Stimulated activated CD4-positive, alpha-beta T cell treated with anti-CD3 and anti-CD28 coated beads, Interleukin-1b, Interleukin-23, amount 100 ng/mL, for 1 hour (primary cell): ENCODE measurements at places on chromosomes 16 and 17.

DNA sequence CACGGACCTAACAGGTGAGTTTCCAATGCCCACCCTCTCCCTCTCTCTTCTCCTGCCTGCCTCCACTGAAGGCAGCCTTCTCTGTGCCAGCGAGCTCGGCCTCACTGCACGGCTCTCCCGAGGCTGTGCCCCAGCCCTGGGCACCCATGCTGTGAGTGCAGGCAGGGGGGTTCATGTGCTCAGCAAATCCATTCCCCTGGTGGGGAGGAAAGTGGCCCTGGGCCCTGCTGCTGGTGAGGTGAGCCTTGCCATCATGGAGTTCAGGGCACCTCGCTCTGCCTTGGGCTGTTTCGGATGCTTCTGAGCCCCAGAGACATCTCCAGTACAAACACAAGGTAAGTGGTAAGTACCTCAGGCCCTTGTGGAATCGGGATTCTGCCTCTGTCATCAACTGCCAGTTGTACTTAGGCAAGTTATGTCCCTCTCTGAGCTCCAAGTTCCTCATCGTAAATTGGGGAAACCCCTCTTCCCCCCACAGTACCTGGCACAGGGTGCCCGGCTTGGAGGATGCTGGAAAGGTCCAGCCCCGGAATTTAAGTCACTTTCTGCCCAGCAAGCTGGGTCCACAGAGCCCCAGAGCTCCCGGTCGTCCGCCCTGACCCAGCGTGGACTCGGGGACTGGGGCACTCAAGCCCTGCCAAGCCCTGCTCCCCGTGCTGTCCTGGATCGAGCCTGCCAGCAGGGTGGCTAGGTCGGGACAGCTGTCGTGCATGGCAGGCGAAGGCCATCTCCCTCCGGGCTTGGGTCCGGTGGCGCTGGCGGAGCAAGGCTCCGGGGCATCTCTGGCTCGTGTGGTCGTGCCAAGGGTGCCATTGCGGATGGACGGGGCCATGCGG is 684 bp upstream of the NUDT16L1 start:
- DNase-seq, result no peak

- DNase-seq, result no peak
Observed at GRCh38 chr17:28900986-28901726, 1.7 kb downstream of the DHRS13 start.

GRCh38 chr17:29596811-29597210 is 3.9 kb downstream of the ANKRD13B start:
- no peak for DNase-seq

GRCh38 chr17:60846175-60846574 is 168.5 kb downstream of the BCAS3 start:
- no peak for DNase-seq

GRCh38 chr17:69650881-69651280 is 236.4 kb downstream of the MAP2K6 start:
- no peak for DNase-seq

DNA sequence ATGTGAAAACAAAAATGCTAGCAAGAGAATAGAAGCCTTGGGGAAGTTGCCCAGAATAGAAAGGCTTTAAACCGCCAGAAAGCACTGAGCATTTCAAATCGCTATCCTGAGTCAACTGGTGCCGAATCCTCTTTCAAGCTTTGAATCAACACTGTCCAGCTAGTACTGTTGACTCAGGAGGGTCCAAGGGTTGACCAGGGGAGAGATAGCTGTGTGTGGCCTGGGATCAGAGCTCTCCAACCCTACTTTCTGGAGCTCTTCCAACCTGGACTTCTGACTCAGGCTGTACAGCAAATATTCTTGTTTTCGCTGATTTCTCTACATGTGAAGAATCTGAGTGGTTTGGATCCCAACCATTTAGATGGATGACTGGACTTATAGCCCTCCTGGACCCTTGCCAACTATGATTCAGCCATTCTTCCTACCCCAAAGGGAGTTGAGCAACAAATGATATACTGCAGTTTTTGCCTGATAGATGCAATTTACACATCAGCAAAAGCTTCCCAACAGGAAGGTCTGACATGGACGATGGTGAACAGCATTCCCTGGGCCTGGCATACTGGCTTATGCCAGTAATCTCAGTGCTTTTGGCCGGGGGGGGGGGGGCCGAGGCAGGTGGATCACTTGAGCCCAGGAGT is 154.0 kb upstream of the SDK2 start:
- no peak for DNase-seq

- DNase-seq, result no peak
Observed at GRCh38 chr17:70369391-70369790, 200.1 kb downstream of the KCNJ2 start.

- no peak for DNase-seq
Observed at GRCh38 chr17:19291646-19292376, 54.6 kb downstream of the EPN2 start.

DNA sequence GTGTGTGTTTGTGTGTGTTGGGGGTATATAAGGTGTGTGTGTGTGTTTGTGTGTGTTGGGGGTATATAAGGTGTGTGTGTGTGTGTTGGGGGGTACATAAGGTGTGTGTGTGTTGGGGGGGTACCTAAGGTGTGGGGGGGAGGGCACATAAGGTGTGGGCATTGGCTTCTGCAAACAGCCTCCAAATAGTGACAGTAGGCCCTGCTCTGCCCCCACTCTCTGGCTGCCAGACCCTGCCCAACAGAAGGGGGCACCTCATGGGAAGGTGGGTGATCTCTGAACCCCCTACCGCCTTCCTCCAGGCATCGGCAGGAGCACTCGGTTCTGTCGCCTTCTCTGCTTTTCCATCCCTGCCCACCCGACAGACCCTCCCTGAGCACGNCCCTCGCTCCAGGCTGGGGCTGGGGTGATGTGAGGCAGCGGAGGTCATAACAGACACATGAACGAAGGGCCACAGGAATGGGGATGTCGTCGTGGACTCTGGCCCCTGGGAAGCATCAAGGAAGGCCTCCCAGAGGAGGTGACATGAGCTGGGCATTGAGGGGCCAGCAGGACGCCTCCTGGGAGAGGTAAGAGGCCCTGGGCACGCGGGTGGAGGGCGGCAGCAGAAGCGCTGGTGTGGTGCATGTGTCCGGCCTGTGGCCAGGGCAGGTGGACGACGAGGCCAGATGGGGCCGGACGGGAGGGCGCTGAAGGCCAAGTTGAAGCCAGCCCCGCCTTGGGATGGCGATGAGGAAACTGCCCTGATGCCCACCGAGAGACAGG is 136.6 kb upstream of the RPH3AL start:
- DNase-seq, result no peak

GRCh38 chr17:30950669-30951399 is 20.0 kb upstream of the RNF135 start:
- no peak for DNase-seq

DNA sequence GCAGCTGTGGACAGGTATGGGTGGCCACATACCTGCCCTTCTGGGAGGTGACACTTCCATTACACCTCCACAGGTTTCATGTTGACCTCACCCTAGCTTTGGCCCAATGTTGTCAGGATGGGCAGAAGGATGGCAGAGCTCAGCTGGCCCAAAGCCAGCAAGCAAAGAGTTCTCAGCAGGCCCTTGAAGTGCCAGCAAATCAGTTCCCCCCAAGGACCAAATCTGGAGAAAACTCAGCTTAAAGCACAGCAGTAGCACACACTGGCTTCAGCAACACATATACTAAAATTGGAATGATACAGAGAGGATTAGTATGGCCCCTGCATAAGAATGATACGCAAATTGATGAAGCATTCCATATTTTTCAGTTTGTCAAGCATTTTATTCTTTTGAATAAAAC is 13.4 kb downstream of the ARL4D start:
- DNase-seq, result no peak

DNA sequence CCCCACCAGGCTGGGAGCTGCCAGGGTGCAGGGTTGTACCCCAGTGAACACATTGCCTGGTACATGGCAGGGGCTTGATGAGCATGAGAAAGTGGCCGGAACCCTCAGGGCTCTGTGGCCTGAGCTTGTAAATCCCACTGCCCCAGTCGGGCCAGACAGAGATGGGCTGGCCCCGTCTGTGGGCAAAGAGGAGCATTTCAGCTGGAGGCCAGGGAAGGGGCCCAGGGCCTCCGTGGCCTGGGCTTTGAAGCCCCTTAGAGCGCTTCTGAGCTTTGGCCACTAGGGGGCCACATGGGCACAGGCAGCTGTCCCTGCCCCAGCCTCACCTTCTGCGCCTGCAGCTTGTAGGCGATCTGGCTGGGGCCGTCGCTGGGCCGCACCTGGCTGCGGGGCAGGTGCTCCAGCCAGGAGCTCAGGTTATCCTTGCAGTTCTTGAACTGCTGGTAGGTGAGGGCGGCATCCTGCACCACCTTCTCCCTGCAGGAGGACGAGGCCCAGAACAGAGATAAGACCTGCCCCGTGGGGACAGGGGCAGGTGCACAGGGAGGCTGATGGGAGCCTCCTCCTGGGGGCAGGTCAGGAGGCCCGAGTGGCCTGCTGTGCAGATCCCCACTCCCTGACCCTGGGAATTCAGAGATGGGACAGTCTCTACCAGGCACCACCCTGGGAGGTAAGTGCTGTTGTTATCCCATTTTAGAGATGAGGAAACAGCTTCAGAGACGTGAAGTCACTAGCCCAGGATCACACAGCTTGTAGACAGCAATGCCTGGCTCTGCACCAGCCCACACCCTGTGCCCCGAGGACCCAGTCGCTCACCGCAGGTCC is 12.8 kb downstream of the EVPL start:
- DNase-seq, result peak; percentile 45

DNA sequence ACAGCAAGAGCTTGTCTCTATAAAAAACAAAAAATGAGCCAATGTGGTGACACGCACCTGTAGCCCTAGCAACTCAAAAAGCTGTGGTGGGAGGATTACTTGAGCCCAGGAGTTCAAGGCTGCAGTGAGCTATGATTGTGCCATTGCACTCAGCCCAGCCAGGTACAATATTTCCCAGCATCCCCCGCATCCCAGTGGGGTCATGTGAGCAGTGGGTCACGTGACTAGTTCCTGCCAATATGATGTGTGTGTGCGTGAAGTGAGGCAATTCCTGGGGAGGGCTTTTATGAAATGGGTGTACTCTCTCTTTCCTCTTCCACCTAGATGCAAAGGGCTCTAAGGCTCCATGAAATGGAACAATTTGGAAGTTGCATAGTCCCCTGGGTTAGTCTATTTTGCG is 81.3 kb downstream of the GSG1L start:
- DNase-seq, result no peak

GRCh38 chr17:58047376-58048150 is 35.7 kb upstream of the DYNLL2 start:
- no peak for DNase-seq

DNA sequence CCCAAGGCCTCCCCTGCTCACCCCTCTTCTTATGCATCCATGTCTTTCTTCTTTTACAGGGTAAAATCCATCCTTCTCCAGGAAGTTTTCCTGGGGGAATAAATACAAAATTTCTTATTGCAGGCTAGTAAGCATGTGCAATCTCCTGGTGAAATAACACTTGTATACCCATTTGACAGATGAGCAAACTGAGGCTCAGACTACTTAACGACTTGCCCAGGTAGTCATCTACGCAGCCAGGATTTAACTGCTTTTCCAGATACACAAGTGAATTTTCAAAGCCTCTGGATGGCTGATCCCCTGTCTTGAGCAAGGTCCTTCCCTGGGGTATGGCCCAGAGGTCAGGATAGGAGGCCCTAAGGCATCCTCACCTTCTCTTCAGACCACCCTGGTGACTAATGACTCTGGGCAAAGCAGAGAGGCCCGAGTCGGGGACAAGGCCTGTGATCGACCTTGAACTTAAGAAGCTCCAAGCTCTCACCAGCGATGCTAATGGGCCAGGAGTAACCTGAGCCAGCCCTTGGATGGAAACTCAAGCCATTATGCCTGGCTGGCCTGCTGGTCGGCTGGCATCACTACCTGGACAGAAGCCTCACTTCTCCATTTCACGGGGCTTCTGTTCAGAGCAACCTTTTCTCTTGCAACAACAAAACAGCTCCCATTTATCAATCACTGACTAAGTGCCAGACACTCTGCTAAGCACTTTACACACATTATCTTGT is 33.1 kb downstream of the ZNF423 start:
- DNase-seq, result no peak

- DNase-seq, result no peak
Observed at GRCh38 chr17:13490906-13491482, 110.7 kb downstream of the HS3ST3A1 start.

DNA sequence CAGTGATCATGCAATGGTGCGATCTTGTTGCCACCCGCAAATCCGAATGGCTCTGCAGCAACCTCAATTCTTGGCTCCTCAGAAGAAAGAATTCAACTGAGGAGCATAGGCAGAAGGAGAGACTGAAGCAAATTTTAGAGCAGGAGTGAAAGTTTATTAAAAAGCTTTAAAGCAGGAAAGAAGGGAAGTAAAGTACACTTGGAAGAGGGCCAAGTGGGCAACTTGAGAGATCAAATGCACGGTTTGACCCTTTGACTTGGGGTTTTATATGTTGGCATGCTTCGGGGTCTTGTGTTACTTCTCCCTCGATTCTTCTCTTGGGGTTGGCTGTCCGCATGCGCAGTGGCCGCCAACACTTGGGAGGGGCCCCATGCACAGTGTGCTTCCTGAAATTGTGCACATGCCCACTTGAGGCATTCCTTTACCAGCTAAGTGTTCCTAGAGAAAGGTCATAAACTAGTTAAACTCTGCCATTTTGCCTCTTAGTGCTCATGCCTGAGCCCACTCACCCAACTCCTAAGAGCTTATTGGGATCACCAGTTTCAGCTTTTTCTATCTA is 36.7 kb downstream of the ZNRF1 start:
- DNase-seq, result no peak

DNA sequence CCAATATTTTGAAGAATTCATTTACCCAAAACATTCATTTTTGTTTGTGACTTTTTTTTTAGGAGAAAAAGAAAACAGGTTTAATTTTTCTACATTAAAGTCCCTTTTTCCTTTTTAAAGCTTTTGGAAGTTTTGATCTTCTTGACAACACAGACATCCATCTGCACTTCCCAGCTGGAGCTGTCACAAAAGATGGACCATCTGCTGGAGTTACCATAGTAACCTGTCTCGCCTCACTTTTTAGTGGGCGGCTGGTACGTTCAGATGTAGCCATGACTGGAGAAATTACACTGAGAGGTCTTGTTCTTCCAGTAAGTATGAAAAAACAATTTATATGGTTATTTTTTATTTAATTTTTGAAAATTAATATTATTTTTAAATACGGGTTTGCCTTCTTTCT is 37.2 kb downstream of the SIAH1 start:
- no peak for DNase-seq
